Brain pericyte (primary cell): ENCODE measurements at places on chromosomes 6 and 20.
A peak's percentile ranks its signal among the peaks of the same experiment; 100 is the strongest.

- no peak for DNase-seq
Observed at GRCh38 chr6:6152060-6152459, 145.3 kb upstream of the NRN1 start.

- DNase-seq: no peak
Observed at GRCh38 chr6:13034316-13034715, 294.0 kb downstream of the TBC1D7 start.

- DNase-seq: no peak
Observed at GRCh38 chr6:130935978-130936377, 108.8 kb downstream of the SMLR1 start.

DNA sequence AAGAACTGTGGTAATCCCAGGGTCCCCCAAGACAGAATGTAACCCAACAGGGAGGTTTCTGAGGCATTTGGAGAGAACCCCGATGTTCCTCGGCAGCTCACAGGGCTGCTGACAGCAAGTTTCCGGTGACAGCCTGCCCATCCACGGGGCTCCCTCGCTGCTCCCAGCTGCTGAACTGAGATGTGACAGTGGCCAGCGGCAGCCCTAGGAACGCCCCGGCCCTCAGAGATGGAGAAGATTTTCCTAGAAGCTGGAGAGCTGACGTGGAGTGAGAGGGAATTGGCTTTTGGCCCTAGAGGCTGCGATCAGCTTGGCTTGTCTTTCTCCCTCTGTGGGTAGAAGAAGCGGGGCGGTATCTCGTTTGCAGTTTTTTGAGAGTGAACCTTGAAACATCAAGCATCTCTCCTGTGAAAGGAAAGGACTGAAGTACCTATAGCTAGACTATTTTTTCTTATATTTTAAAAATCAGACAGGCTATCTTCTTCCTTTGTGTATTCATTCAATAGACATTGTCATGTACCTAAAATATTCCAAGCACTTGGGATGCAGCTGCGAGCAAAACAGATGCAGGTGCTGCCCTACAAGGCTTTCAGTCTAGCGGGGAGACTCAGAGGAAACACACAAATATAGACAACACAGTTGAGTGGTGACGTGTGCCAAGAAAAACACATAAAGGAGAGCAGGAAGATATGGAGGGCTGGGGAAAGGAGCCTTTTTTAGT is 28.4 kb upstream of the NFATC2 start:
- no peak for DNase-seq

GRCh38 chr6:109896341-109896740 is 81.8 kb upstream of the GPR6 start:
- DNase-seq: no peak

DNA sequence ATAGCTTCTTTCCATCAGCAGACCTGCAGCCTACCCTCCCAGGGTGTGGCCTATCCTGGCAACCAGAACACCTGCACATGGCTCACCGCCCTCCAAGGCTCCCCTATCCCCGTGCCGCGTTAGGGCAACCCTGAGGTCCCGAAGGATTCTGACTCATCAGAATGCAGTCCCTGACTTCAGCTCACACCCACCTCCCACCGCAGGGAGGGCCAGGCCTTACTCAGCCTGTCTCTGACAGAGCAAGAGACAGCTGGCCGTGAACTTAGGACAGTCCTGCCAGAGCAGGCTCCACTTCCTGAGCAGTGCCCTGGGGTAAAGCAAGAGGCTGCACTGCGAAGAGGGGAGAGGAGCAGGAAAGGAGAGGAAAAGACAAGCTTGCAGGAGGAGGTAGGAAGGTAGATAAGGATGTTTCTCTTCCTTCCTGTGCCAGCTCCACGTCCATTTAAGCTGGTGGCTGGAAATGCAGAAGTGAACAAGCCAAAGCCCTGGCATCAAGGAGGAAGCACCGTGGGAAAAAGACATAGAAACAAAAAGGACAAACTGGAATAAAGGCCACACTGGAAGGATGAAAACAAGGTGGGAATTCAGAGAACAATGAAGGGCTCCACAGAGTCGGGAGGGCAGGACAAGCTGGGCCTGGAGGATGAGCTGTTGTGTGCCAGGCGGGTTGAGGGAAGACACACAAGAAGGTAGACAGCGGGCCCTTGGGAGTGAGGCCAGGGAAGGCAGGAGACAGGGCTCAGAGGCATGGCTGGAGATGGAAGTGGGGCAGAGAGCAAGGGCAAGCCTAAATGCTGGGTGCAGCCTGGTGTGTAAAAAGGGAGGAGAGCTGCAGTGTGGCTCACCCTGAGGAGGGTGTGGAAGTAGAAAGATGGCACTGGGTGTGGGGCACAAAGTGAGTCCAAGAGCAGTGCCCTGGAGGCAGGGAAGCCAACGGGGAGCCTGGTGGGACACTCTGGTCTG is 102.7 kb downstream of the SLC23A2 start:
- DNase-seq: peak; percentile 16

DNA sequence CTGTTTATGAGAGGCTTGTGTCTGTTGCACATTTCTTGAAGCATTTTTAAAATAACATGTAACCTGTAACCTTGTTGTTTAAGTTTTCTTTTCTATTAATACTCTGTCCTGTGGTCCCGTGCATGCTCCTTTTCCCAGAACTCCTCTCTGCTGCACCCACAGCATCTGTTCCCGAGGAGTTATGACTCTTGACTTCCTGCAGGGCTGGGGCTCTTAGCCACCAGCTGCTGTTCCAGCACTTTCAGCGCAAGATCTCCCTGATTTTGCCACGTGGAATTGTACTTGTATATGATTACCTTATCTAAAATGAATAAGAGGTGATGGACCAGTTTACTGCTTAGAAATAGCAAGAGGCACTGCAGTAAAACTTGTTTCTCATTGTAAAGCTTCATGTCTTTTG is 150.6 kb downstream of the QKI start:
- DNase-seq: no peak

GRCh38 chr6:109781001-109781400 is 89.9 kb downstream of the FIG4 start:
- DNase-seq: no peak

- DNase-seq: no peak
Observed at GRCh38 chr20:40965671-40966070, 63.0 kb upstream of the TOP1 start.

DNA sequence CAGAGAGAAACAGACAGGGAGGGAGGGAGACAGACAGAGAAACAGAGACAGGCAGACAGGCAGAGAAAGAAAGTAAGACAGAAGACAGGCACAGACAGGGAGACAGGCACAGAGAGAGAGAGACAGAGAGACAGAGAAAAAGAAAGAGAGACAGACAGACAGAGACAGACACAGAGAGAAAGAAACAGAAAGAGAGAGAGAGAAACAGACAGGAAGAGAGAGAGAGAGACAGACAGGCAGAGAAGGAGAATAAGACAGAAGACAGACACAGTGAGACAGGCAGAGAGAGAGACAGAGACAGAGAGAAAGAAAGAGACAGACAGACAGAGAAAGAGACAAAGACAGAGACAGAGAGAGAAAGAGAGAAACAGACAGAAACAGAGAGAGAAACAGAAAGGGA is 754.8 kb upstream of the DEFB115 start:
- DNase-seq: no peak

DNA sequence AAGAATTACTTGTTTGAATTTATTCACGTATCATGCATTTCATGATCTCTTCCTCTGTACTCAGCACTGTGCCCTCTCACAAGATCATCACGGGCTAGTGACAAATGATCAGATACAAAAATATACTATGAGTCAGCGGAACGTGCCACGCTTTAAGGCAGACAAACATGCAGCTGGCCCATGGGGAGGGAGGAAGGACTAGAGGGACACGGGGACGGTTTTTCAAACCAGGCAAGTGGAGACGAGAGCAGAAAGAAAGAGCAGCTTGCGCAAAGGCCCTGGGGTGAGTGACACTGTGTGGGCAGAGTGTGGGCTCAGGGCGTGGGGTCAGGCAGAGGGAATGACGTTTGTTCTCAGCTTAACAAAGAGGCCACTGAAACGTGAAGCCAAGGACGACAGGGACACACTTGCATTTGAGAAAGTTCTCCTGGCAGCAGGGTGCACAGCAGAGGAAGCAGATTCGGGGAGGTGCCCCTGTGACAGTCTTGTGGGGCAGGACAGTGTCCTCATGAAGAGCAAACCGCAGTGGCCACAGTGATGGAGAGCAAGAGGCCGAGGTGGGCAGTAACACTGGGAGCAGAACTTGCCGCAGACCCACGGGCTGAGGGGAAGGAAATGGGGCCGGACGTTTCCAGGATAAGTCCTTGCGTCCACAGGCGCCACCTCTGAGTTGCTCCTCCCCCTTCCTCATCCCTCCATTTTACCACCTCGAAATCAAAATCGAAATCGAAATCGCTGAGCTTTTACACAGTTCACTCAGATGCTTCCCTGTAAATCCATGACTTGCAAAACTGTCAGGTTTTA is 6.9 kb upstream of the RPS6KA2 start:
- DNase-seq: no peak

- no peak for DNase-seq
Observed at GRCh38 chr6:73043446-73043845, 181.8 kb downstream of the KHDC1L start.

DNA sequence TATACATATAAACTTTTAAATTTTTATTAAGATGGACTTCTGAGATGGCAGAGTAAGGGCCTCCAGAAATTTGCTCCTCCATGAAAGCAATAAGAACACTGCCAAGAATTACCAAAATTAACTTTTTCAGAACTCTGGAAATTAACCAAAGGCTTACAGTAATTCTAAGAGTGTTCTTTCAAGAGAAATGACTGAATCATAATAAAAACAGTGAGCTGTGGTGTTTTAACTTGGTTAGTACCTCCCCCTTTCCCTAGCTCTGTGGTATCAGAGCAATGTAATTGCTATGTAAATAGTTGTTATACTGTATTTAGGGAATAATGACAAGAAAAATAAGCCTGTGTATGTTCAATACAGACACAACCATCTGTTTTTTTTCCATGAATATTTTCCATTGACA is 19.0 kb downstream of the HECA start:
- no peak for DNase-seq

DNA sequence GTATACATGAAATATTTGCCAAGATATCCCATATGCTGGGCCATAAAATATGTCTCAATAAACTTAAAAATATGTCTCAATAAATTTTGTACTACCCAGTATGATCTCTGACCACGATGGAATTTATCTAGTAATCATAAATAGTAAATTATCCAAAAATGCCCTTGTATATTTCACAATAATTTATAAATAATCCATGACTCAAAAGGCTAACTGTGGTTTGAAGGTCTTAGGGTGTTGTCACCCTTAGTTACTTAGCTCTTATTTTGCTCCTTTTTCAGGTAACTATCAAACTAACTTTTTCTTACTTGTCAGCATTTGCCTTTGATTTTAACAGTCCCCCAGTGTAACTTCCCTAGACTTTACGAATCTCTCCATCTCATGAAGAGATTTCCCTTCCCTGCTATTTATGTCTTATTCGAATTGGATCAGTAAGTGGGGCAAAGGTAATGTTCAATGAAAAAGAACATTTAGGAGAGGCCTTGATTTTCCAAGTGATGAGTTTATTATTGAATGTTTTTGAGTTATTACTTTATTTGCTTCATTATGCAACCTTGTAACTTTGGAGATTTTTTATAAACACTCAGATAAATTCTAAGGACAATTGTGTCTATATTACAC is 109.0 kb upstream of the THBS2 start:
- DNase-seq: no peak
